ENCODE measurements at places on chromosomes 16 and 17.

GRCh38 chr16:48546774-48547173 lies 63.2 kb downstream of the N4BP1 start:
- no peak for DNase-seq

DNA sequence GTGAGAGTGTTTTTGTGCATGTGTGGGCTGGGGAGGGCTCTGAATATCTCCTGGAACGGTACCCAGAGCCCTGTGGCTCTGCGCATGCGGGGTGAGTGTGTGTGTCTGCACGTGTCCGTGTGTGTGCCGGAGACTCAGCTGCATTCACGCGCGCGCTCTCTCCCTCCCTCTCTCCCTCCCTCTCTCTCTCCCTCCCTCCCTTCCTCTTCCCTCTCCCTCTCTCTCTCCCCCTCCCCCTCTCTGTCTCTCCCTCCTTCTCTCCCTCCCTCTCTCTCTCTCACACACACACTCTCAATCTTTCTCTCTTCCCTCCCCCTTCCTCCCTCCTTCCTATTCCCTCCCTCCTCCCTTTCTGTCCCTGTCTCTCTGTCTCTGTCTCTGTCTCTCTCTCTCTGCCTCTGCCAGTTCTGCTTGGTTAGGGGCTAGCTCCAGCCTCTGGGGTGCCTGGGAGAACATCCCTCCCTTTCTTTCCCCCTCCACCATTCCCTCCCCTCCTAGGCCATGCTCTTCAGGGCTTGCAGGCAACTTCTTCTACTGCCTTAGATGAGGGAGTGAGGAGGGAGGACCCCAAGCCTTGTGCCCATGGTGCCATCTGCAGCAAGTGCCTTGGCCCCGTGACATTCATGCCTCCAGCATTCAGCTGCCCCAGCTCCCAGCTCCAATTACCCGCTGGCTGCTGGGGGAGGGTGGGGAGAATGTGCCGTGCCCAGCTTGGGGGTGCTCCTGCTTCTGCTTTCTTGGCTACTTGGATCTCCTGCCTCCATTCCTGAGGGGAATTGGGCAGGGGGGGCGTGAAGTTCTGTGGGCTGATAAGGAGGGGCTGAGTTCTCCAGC lies 6.4 kb downstream of the THRA start:
- peak; percentile 74 for DNase-seq

DNA sequence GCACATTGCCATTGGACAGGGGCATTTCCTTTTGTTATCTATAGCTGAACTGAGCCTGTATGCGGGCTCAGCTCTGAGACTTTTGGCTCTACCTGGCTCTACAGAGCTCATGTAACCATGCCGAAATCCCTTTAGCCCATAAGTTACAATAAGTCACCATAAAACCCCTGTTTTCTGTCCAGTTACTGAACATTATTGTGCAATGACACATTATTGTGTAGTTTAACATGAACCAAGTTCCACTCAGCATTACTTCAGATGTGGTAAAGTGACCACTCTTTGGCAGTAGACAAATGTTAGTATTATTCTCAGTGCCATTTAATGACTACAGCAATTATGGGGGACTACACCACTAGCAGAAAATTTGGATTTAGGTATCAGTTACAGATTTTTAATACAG lies 65.4 kb upstream of the RASL10B start:
- DNase-seq: no peak

DNA sequence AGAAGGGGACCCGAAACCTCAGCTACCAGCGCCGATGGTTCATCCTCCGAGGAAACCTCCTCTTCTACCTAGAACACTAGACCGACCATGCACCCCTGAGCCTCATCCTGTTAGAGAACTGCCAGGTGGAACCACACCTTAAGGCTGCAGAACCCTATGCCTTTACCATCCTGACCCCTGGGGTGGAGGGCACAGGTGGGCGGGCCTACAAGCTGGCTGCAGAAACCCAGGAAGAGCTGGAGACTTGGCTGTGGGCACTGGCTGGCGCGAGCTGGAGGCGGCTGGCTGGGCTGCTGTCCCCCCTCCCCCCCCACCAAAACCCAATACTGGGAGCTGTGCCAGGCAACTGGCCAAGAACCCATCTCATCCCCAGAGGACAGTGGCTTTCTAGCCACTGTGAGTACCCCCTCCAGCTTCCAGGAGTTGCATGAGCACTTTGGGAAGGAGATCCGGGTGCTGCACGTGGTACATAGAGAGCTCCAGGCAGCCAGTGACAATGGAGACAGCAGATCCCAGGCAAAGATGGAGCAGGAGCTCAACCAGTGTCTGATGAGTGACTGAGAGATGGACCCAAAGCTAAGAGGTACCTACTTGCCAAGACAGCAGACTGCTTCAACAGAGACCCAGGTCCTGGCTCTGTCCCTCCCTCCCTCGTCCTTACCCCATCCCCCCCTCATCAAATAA lies 1.4 kb upstream of the CD2BP2 start:
- no peak for DNase-seq

DNA sequence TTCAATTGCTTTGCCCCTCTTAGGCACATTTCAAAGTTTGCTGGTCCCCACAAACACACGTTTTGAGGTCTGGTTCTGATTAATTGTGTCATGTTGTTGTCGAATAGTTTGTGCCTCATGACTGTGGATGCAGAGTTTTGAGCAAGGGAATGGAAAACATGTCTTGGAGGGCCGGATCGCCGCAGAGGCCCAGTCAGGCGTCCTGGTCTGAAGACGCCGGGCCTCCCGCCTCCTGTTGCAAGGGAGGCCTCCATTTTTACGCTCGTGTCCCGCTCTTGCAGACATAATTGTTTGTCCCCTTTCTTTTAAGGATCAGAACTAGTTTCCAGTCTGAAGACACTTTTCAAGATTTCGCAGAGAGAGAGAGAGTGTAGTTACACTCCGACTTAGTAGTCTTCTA lies 3.2 kb downstream of the NTN1 start:
- no peak for DNase-seq

DNA sequence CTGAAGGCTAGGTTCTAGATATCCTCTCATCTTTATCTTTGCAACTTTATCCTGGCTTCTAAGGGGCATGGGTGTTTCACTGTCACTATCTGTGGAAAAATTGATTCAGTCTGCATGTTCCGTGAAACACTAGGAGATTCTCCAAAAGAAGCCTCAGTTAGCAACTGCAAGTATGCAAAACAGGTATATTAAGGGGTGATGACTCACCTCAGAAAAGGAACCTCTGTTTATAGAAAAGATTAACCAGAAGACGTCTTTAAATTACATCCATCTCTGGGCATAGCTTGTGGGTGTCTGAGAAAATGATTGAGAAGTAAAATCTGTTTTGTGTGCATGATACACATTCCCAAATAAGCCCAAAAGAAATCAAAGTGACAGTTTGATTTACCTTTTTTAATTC lies 353.8 kb upstream of the HSBP1 start:
- DNase-seq: no peak

GRCh38 chr17:20254541-20254940 lies 212.8 kb downstream of the LGALS9B start:
- DNase-seq: no peak

- DNase-seq: no peak
These were observed 54.9 kb downstream of the SDR42E1 start for GRCh38 chr16:81956213-81956948.

DNA sequence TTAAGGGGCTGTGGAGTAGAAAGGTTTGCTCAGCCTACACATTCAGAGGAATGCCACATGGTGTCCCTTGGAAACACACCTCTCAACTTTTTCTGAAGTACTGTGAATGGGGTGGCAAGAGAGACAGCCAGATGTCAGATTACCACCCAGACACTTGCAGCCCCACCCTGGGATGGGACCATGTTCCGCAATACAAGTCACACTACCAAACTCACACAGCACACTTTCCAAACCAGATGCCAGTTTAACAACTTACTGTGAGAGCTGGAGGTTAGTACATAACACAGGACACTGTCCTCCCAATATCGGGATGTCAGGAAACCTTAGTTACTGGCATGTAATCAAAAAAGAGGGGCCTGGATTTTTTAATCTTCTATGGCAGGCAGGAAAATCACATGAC lies 7.9 kb downstream of the USP7 start:
- no peak for DNase-seq

- no peak for DNase-seq
These were observed at the start of gene ANKS4B for GRCh38 chr16:21233521-21234150. TSS of gene ANKS4B (plus strand) at chr16:21233699. CDS start at chr16:21233738, 39 bp downstream.

DNA sequence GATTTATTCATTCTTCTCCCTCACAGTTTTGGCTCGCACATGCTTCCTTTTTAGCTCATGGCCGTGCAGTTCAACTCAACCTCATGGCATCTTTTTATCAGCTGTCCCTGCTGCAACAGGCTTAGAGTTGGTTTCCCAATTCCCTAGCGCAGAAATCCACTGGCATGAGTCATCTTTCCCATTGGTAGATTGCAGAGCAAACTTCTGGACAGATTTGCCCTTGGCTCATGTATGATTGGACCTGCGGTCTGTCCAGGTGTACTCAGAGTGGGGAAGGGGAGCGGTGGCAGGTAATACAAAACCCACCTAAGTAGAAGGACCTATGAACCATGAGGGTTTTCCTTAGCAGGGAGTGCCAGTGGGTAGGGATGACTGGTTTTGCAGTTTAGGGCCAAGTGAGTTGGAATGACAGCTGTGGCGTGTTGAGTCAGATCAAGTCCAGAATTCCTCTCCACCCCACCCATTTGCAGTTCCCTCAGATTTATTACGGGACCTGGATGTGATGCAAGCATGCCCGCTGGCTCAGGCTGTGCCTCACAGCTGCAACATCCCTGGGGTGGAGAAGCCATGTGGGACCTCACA lies 584.7 kb downstream of the WWOX start:
- DNase-seq: no peak

DNA sequence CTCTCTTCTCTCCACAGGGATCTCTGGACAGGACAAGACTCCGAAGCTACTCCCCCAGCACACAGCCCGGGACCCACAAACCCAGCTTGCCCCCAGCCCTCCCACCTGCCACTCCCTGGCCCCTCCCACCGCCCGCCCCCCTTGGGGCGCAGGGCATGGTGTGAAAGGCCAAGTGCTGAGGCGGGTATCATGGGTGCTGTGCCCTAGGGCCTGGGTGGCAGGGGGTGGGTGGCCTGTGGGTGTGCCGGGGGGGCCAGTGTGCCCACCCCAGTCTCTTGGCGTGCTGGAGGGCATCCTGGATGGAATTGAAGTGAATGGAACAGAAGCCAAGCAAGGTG lies 11.4 kb downstream of the THRA start:
- DNase-seq: no peak

DNA sequence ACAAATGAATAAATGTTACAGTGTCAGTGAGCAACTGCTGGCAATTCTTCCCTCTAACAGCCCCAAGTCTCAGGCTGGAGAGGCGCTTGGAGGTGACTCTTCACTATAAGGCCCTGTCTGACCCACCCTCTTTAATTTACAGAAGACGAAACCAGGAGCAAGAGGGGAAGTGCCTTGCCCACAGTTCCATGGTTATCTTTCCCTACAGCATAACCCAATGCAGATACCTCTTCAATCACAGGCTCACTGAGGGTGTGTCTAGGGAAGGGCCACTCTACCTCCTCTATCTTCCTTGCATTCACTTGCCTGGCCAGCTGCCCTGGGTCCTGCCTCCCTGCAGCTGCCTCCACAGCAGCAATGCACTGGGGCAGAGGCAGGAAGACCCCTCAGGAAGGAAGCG lies 9.6 kb upstream of the N4BP1 start:
- no peak for DNase-seq
